ENCODE measurements at places on chromosomes 2 and 18. TPM values are rescaled to one million over a fixed set of nuclear protein-coding genes. Genes with fewer than 3 reads are reported as not detected.

DNA sequence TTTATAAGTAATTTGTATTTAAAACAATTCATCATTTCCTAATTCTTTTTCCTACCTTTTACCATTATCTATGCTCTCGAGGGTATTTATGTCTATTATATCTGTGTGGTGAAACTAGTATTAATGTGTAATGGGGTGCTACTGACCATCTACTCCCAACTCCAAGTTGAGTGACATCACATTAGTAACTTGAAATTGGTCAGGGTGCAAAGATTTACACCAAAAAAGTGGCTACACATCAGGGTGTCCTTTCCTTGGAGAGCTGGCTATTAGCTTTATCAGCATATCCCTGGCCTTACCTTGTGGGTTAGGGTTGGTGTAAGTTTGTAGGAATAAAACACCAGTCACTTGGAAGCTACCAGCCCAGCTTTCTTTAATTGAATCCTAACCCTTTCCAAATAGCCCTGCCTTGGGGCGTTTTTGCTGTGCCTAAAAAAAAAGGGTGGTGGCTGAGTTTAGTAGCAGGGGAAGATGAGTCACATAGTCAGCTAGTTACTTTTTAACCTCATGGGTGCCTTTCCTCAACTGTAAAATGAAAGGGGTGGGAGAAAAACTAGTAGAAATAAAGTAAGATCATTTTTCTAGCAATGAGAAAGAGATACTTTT, 14.0 kb downstream of the ANXA4 start:
- H3K36me3 ChIP-seq, result peaks cover 3% of the 10 kb centered on the region
- peak overlapping the region; percentile 49 for H3K27ac ChIP-seq

- DNase-seq, result no peak
- H3K27ac ChIP-seq, result no peak overlapping the region
- no peaks in the 10 kb centered on the region for H3K4me1 ChIP-seq
- no peaks in the 10 kb centered on the region for H3K36me3 ChIP-seq
These were observed 292.4 kb upstream of the SETBP1 start for GRCh38 chr18:44388329-44388728.

DNA sequence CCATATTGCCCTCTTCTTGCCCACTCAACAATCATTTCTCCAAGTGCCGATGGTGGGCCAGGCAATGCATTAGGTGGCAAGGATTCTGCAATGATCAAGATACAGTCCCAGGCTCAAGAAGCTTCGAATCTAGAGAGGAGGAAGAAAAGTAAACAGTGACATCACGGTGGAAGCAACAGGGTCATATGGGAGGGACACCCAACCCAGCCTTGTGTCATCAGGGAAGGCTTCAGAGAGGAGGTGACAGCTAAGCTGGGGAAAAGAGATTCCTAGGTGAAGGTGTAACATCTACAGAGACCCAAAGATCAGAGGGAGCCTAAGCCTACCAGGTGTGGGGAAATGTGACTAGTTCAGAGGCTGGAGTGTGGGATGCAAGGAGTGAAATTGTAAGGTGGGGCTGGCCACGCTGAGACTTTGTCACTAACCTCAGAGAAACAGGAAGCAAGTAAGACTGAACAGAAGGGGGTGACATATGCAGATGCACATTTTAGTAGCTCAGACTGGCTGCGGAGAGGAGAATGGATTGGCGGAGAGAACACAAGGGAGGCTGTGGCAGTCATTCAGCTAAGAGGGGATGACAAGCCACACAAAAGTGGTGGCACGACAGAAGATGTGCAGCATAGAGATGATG, 104.9 kb downstream of the ANKRD44 start:
- no peak overlapping the region for H3K27ac ChIP-seq
- no peak overlapping the region for H3K4me3 ChIP-seq
- H3K4me1 ChIP-seq, result peaks cover 19% of the 10 kb centered on the region

- no peaks in the 10 kb centered on the region for H3K4me1 ChIP-seq
- H3K36me3 ChIP-seq, result no peaks in the 10 kb centered on the region
- DNase-seq, result no peak
- H3K4me3 ChIP-seq, result no peak overlapping the region
- H3K27me3 ChIP-seq, result no peaks in the 10 kb centered on the region
These were observed 15.0 kb downstream of the CRACDL start for GRCh38 chr2:98921062-98921461.

GRCh38 chr18:61891271-61891670, 1.5 kb downstream of the RNF152 start:
- no peak overlapping the region for H3K27ac ChIP-seq
- peaks cover 55% of the 10 kb centered on the region for H3K4me1 ChIP-seq
- peaks cover 60% of the 10 kb centered on the region for H3K36me3 ChIP-seq
- no peak overlapping the region for H3K4me3 ChIP-seq

Gene PTPN18
- total RNA-seq, result 34.7 TPM

DNA sequence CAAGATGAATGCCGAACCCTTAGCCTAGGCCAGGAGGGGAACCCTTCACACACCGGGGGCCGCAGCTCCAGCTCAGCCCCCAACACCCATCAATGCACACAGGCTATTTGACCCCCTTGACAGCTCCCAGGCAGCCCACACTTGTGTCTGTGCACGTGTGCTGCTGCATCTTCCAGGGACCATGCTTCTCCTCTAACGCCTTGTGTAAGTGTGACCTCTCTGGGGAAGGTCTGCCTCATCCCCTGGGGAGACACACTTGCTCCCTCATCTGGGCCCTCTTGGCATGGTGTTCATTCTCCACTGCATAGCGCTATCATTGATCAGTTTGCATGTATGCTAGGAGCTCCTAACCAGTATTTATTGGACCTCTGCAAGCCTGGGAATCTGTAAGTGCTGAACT, 120.0 kb upstream of the FHL2 start:
- DNase-seq, result no peak
- H3K27me3 ChIP-seq, result no peaks in the 10 kb centered on the region
- no peaks in the 10 kb centered on the region for H3K36me3 ChIP-seq
- no peak overlapping the region for H3K27ac ChIP-seq
- 0 out of 2 replicates have a peak, but pooled peaks cover 5% of the 10 kb centered on the region for H3K4me1 ChIP-seq

- no peaks in the 10 kb centered on the region for H3K27me3 ChIP-seq
- peaks cover 18% of the 10 kb centered on the region for H3K36me3 ChIP-seq
- no peak for DNase-seq
- no peaks in the 10 kb centered on the region for H3K4me1 ChIP-seq
These were observed 150.7 kb downstream of the USP34 start for GRCh38 chr2:61320181-61320580.

DNA sequence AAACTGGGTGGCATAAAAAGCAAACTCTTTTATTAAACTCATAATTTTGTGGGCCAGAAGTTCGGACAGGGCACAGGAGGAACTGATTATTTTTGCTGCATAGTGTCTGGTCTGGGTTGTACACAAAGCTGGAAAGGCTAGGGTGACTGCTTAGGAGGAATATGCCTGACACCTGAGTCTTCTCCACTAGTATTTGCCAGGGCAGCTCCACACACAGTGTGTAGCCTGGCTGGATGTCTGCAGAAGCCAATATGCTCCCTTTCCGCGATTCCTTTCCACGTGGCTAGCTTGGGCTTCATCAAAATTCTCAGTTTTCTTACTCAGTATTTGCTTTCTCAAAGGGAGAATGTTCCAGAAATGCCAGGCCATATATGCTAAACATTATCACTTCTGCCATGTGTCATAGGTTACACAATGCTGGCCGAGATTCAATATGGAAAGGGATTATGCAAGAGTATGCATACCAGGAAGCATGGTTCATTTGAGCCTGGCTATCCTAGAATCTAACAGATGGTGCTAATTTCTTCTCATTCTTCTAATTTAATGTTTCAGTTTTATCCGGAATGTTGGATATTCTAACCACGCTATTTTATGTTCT, 142.7 kb upstream of the DOK6 start:
- no peak overlapping the region for H3K27ac ChIP-seq
- no peak overlapping the region for H3K4me3 ChIP-seq
- no peaks in the 10 kb centered on the region for H3K27me3 ChIP-seq
- H3K36me3 ChIP-seq, result no peaks in the 10 kb centered on the region

DNA sequence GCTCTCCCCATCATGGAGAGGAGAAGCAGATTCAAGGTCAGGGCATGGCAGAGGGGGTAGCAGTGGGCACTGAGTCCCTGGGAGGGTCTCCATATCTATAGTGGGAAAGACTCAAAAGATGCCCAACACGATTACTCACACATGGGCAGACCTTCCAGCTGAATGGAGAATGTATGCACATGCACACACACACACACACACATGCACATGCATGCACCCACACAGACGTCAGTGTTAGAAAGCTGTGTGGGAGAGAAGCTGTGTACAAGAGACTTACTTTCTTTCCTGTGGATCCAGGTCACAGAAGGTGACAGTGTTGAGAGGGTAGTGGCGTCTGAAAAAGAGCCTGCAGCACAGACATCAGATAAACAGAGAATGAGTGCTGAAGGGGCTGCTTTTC, 194.5 kb downstream of the TNS1 start:
- H3K4me3 ChIP-seq, result no peak overlapping the region
- no peaks in the 10 kb centered on the region for H3K4me1 ChIP-seq
- no peak overlapping the region for H3K27ac ChIP-seq
- peaks cover 23% of the 10 kb centered on the region for H3K36me3 ChIP-seq

Gene CABYR
- total RNA-seq, result 9.5 TPM

DNA sequence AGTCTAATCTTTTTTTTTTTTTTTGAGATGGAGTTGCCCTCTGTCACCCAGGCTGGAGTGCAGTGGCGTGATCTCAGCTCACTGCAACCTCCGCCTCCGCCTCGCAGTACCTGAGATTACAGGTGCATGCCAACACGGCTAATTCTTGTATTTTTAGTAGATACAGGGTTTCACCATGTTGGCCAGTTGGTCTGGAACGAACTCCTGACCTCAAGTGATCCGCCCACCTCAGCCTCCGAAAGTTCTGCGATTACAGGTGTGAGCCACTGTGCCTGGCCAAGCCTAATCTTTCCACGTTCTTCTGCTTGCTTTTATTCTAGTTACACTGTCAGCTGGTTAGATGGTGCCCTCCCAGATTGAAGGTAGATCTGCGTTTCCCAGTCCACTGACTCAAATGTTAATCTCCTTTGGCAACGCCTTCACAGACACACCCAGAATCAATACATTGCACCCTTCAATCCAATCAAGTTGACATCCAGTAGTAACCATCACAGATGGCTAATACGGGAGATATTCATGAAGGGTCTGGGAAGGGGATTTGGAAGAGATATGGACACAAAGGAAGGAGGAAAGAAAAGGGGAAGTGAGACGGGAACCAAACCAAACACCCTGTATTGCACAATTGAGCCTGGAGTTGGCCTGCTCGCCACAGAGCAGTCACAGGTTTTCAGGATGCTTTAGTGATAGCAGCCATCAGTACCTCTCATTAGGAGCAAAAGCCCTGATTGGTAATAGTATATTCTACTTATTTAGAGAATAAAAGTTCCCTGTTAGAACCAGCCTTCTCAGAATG, 229.8 kb downstream of the PIK3C3 start:
- no peaks in the 10 kb centered on the region for H3K36me3 ChIP-seq
- no peak for DNase-seq
- H3K27ac ChIP-seq, result no peak overlapping the region
- no peak overlapping the region for H3K4me3 ChIP-seq
- no peaks in the 10 kb centered on the region for H3K27me3 ChIP-seq
- H3K4me1 ChIP-seq, result peaks cover 31% of the 10 kb centered on the region

DNA sequence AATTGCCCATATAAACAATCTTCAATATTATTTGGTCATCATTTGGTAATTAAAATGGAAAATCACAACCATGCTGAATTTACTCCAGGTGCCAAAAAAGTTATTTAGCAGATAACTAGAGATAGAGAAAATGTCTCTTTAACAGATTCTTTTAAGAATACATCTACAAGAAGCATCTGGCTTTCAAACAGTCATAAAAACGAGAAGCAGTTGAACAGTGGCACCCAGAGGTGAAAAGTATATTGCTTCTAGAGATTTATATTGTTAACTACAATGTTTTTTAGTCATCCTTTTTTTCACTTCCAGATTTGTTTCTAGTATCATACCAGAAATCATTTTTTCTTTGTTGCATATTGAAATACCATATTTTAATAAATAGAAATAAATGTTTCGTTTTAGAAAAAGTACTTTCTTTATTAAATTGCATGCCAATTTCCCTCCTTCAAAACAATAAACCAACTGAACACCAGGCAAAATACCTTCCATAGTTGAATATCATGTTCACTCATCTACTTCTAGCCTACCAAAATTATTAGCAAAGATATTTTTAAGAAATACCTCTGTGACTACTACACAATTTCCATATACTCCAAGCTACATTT, 65.4 kb upstream of the HNRNPA3 start:
- H3K27ac ChIP-seq, result no peak overlapping the region
- no peaks in the 10 kb centered on the region for H3K4me1 ChIP-seq
- H3K36me3 ChIP-seq, result no peaks in the 10 kb centered on the region
- no peak overlapping the region for H3K4me3 ChIP-seq
- no peak for DNase-seq

- peak overlapping the region; percentile 67 for H3K27ac ChIP-seq
- H3K27me3 ChIP-seq, result no peaks in the 10 kb centered on the region
- H3K36me3 ChIP-seq, result peaks cover 66% of the 10 kb centered on the region
- peak overlapping the region; percentile 87 for H3K4me3 ChIP-seq
- peaks cover 30% of the 10 kb centered on the region for H3K4me1 ChIP-seq
- DNase-seq, result no peak
These were observed 403 bp downstream of the TMEM127 start for GRCh38 chr2:96265349-96265839.

Gene CYP20A1
- total RNA-seq, result 22.2 TPM

- no peaks in the 10 kb centered on the region for H3K27me3 ChIP-seq
- H3K27ac ChIP-seq, result no peak overlapping the region
- peaks cover 19% of the 10 kb centered on the region for H3K4me1 ChIP-seq
- no peak overlapping the region for H3K4me3 ChIP-seq
These were observed 25.5 kb downstream of the CYRIA start for GRCh38 chr2:16640001-16640700.

GRCh38 chr2:11387100-11387390, 42.6 kb upstream of the ROCK2 start:
- no peak overlapping the region for H3K4me3 ChIP-seq
- peak; percentile 67 for DNase-seq
- H3K36me3 ChIP-seq, result no peaks in the 10 kb centered on the region
- H3K27ac ChIP-seq, result peak overlapping the region; percentile 34
- H3K27me3 ChIP-seq, result no peaks in the 10 kb centered on the region

- H3K4me3 ChIP-seq, result no peak overlapping the region
- H3K27me3 ChIP-seq, result no peaks in the 10 kb centered on the region
- peaks cover 21% of the 10 kb centered on the region for H3K36me3 ChIP-seq
- H3K4me1 ChIP-seq, result peaks cover 3% of the 10 kb centered on the region
- H3K27ac ChIP-seq, result no peak overlapping the region
- DNase-seq, result no peak
These were observed 11.3 kb upstream of the TMEM214 start for GRCh38 chr2:27021253-27022049.

Gene NEDD4L
- total RNA-seq, result 36.0 TPM

Gene GAREM1
- 2.9 TPM for total RNA-seq
